ENCODE measurements at places on chromosomes 2 and 18.

GRCh38 chr2:177241711-177242120 is 22.8 kb downstream of the NFE2L2 start:
- DNase-seq = no peak

- no peak for DNase-seq
Measured at GRCh38 chr18:13302040-13302439, 83.5 kb downstream of the LDLRAD4 start.

DNA sequence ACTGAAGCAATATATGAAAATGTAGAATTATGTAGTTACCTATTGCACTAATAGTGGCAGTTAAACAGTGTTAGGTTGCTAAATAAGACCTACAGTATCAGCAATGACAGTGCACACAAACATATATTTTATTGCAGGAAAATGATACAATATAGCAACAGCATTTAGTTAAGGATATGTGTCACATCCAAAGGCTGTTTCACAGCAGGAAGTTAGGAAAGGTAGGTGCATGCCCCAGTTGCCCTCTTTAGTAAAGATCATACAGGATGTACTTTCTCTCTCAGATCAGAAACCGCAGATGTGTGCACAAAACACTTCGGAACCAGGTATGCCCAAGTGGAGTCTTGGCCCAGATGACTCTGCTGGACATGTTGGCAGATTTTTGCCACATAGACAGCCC is 444.1 kb downstream of the XIRP2 start:
- DNase-seq = no peak

DNA sequence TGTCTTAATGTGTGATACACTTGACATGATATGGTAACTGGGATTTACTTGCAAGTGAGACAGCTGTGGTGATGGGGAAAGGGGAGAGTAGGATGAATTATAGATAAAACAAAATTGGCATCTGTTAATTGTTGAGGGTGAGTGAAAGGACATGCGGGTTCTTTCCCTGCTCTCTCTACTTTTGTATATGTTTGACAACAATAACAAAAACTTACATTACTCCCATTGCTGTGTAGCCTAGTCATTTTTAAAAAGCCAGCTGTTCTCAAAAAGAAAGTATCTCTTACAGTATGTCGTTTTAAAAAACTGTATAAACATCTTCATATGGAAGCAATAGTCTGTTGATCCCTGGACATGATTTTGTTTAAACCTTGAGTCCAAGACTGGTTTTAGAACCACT is 117.6 kb downstream of the MYO1B start:
- no peak for DNase-seq
